ENCODE measurements at places on chromosomes 2 and 18.
A peak's percentile ranks its signal among the peaks of the same experiment; 100 is the strongest.

GRCh38 chr2:223855426-223855825 is 18.0 kb upstream of the AP1S3 start:
- DNase-seq = no peak

GRCh38 chr2:219509780-219510511 is 4.3 kb upstream of the ASIC4 start:
- DNase-seq = peak; percentile 64

DNA sequence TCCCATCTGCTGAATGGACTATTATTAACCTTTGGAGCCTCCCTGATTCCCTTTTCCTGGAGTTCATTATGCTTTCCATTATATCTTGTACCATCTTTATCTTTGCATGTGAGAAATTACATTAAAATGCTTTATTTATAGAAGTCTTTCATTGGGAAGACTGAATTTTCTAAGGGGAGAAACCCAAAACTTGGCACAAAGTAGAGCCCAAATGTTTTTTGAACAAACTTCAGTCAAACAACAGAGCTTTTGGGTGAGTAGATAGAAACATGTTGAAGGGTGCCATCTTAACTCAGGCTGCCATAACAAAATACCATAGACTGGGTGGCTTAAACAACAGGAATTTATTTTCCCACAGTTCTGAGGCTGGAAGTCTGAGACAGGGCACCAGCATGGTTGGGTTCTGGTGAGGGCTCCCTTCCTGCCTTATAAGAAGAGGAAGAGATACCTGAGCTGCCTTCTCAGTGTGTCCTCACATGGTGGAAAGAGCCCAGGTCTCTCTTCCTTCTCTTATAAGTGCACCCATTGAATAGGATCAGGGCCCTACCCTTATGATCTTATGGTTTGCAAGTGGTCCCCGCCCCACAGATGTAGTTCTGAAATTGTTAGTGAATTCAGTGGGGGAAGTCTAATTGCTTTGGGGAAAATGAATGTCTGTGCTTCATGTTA is 19.2 kb downstream of the RALB start:
- DNase-seq = no peak

- no peak for DNase-seq
Measured at GRCh38 chr2:157820193-157820592, 55.9 kb downstream of the ACVR1 start.

- no peak for DNase-seq
Measured at GRCh38 chr2:196338440-196338839, 167.1 kb upstream of the STK17B start.

All from NCI-H2081 (cell line).